ENCODE measurements at places on chromosomes 5 and 9.

- no peak for DNase-seq
Measured at GRCh38 chr5:56360816-56361215, 127.7 kb upstream of the ANKRD55 start.

DNA sequence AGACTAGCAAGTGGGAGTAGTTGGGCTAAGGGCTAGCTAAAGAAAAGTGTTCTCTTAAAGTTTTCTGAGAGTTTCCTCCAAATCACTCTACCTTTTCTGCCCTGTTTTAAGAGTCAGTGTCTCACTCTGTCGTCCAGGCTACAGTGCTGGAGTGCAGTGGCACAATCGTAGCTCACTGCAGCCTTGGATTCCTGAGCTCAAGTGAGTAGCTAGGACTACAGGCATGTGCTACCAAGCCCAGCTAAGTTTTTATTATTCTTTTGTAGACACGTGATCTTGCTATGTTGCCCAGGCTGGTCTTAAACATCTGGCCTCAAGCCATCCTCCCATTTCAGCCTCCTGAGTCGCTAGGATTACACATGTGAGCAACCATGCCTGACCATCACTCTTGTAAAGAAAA, 378.9 kb downstream of the CAAP1 start:
- DNase-seq: no peak

- no peak for DNase-seq
Measured at GRCh38 chr5:173733425-173733824, 117.0 kb upstream of the BOD1 start.

DNA sequence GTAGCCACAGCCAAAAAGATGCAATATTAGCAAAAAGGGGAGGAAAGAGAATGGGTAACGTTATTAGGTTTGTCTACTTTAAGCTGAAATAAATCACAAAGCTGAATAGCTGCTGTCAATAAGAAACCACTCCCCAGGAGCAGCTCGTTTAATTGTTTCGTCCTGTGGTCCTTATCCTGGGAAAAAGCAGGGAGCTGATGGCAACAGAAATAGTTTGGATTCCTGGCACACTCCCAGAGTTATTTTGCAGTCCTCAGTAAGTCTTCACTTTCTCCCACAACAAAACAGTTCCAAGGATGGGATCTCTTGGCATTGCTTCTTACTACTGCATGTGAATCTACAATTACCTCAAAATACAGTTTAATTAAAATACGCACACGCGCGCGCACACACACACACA, 28.8 kb downstream of the FRMD3 start:
- DNase-seq: no peak
